SIG-M5 (cell line): ENCODE measurements at places on chromosomes 12 and 14.

- no peak for DNase-seq
Measured at GRCh38 chr14:105154476-105154871, 14.1 kb downstream of the JAG2 start.

DNA sequence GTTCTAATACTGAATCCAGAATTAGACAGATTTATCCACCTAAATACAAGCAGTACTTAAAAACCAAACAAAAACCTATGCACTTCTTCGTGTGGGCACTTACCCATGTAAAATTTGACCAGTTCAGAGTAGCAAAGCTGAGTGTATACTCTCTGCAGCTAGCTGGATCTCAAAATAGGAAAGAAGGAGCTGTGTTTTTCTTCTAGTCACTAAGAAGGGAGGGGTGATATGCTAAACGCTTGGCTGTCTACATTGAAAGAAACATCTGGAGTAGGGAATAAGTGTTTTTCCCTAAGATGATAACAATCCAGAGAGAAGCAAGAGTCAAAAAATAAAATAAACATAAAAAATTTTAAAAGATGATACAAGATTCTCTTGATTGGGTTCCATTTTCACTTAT lies 20.0 kb downstream of the RBMS2 start:
- DNase-seq, result no peak

DNA sequence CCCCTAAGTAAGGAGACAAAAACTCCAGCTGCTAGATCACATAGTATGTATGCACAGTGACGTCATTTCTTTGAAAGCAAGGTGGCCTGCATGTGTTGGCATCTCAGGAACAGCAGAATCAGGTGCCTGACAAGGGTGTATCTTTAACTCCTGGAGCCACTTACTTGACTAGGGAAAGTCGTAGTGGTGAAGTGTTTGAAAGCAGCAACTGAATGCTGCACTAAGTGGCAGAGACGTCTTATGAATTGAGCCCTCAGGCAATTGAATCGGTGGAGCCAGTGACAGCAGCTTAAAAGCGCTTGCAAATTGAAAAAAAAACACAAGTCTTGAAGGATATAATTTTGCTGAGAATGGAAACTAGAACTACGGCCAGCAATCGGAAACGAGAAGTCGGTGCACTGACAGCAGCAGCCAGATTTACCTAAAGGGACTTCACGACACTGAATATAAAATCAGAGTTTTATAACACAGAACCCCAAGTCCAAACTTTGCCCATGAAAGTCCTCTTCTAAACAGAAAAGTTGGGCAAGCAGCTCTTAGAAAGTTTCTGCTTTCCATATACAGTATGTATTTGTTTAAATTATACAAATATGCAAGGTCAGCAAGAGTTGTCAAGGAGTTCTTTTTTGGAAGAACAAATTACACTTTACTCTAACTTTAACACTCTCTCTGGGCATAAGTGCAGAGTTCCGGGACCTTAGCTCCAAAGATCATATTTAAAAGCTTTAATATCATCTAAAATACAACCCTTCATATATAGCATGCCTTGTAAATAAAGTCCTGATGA lies 1.1 kb downstream of the IGF1 start:
- no peak for DNase-seq

DNA sequence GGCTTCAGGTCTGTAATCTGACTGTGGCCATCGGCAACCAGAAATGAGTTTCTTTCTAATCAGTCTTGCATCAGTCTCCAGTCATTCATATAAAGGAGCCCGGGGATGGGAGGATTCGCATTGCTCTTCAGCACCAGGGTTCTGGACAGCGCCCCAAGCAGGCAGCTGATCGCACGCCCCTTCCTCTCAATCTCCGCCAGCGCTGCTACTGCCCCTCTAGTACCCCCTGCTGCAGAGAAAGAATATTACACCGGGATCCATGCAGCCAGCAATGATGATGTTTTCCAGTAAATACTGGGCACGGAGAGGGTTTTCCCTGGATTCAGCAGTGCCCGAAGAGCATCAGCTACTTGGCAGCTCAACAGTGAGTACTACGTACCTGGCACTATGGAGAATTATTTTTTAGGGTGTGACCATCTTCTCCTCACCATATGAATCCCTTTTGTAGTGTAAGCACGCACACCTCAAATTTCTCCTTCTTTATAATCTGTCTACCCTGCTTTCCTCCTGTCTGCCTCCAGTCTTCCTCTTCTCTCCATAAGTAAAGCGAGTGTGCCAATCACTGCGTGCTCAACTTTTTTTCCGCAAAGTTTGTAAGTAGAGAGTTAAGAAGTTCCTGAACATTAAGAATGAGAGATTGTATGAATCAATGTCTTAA lies at the start of gene TPH2:
TSS of gene TPH2 (plus strand) at position 118 of the 658 bp plus-strand sequence. CDS start at position 260, 142 bp downstream.
- no peak for DNase-seq

DNA sequence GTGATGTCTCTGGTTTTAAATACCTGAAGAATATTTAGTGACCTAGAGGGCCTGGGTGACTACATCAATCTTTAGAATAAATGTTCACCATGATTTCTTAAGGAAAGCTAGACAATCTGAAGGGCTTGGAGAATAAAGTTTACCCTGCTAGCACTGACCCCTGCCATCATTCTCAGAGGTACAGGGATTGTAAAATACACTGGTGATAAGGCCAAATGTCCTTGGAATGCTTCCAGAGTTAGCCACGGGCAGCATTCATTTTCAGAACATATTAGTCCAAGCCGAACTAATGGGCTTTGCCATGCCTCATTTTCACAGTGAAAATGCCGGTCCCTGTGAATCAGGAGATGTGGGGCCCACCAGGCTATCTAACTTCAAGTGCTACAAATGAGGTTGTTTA lies 1381.7 kb upstream of the SEL1L start:
- DNase-seq, result no peak
